ENCODE measurements at places on chromosomes 2 and 18.

- DNase-seq: no peak
Observed at GRCh38 chr18:48667276-48668254, 128.7 kb downstream of the CTIF start.

DNA sequence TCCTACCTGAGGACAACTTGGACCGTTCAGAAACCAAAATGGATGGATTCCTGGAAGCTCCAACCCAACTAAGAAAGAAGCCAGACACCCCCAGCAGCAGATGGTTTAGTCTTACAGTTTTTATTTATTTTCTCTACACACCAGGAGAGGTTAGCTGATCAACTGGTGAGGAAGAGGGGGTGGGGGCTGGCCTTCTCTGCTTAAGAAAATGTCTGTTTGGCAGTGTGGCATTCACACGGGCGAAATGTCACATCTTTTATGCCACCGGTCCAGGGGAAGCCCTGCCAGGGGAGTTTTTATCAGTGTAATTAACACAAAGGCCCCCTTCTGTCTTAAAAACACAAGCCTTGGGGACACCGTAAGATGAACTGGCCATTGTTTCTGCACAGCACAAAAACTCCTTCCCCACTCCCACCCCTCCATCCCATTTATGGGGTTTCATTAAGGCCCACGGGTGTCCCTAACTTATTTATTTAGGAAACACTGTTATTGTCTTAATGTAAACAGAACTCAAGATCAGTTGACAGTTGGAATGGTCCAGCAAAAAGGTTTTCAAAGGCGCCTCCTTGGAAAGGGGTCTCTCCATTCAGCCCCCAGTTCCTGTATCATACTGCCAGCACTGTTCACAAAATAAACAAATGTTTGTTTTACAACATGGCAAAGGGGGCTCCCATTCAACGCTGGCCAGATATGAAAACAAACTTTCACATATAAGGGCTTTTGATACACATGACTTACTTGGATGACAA is 217.0 kb downstream of the C1D start:
- DNase-seq: no peak

DNA sequence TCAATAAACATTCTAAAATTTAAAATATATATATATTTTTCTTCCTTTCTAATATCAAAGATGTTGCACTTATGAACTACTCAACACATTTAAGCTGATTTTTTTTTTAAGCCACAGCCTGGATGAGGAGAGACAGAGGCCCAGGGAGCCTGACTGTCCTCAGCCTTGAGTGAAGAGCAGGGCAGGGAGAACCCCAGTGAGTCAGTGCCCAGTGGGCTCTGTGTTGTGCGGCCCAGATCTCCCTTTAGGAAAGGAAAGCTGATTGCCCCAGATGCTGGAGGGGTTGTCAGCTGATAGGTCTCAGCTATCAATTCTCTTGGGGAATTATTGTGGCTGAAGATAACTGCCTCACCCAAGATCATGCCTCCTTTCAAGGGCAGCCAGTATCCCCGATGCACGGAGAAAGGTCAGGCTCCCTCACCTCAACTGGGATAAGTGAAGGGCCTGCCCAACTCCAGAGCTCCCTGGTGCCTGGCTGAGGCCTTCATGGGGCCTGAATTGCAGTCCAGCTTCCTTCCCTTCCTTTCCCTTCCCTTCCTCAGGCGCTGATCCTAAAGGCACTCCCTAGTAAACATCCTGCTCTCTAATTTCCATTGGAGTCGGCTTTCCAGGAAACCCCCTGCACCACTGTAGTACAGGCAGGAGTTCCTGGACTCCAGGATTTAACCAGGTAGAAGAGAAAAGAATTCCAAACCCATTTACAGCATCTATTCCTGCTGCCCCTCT is 106.9 kb upstream of the ATL2 start:
- DNase-seq: no peak

GRCh38 chr2:151302879-151303278 is 13.4 kb upstream of the NMI start:
- DNase-seq: no peak

DNA sequence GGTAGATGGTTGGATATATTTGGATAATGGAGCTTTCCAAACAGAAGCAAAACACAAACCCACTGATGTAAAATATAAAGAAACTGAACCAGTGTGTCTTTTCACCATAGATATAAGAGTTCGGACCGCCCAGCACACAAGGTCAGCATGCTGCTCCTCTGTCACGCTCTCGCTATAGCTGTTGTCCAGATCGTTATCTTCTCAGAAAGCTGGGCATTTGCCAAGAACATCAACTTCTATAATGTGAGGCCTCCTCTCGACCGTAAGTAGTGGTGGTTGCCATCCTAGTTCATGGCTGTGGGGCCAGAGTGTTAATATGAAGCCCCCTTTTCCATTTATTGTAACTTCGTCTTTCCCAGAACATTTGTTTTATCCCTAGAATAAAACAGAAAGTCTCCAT is 125.2 kb upstream of the LYPD6 start:
- no peak for DNase-seq

DNA sequence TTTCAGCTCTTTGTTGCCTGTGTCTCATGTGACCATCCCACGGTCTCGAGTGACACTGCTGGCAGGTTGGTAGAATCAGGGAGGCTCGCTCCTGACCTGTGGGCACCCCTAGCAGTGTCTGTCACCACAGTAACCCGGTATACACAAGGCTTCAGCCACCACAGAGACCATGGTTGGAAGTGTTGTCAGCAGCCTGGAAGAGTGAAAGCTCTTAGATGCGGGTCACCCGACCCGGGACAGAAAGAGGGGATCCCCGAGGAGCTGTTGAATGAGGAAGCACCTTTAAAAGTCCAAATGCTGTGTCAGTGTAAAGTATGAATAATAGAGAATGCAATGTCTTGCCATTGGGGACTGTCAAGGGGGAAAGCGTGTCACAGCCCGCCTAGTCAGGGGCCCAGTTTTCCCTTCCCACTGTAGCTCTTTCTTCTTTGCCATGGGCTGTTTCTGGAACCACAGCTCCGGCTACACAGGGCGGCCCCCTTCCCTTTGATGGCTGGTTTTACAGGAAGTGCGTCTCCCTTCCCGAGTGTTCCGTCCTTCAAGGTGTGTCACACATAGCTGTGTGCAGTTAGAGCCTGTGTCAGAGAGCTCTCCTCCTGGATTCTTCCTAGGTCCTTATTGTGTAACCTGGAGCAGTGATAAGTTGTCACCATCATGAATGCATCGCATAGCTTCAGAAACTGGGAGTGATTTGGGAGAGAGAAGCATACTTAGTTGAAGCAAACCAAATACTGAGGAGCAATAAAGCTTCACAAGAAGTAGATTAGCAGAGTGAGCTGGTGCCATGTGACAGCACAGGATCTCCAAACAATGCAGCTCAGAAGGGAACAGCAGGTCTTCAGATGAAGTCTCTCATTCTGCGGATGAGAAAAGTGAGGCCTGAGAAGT is 81.4 kb downstream of the MTCL1 start:
- DNase-seq: no peak

- DNase-seq: no peak
Observed at GRCh38 chr2:168159754-168160585, 87.4 kb downstream of the STK39 start.

DNA sequence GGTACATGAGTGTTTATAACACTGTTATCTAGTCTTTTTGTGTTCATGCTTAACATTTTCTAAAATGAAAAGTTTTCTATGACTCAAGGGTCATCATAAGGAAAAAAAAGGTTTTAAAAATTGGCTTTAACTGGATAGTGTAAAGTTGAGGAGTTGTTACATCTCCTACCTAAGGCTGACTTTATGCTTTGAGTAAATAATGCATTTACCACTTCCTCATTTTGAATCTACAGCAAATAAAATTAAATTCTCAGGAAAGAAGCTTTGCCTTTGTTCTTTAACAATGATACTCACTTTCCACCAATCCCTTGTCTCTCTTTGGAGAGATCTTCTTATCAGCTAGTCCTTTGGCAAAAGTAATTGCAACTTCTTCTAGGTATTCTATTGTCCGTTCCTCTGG is 29.7 kb downstream of the HADHA start:
- no peak for DNase-seq

DNA sequence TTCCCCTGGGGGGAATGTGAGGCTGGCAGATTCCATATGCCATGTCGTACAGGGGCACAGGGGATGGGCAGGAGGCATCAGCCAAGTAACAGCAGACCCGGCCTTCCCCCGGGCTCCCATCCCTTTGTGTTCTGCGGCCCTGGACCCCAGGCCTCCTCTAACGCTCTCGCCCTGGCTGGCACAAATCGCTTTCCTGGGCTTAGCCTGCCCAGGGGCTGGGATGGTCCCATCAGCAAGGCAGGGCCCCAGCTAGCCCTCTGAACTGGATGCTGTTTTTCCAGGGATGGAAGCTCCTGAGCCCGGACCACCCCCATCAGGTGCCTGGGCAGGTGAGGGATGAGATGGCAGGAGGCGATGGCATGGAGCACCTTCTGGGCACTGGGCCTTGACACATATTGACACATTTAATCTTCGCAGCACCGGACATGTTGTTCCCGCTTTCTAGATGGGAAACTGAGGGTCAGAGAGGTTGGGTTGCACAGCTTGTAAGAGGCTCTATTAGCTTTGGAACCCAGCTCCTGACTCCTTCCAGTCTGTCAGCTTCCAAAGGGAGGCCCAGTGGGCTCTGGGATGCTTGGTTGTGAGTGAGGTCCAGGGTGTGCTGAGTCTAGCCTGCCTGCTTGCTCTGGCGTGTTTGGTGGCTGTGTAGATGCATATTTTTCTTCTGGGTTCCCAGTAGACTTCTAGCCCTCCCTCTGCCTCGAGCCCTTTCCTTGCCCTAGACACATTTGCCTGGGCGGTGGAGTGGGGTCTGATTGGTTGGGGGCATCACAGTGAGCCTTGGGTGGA is 40.3 kb downstream of the GLI2 start:
- DNase-seq: no peak

GRCh38 chr2:229731916-229732315 is 17.6 kb upstream of the DNER start:
- no peak for DNase-seq

DNA sequence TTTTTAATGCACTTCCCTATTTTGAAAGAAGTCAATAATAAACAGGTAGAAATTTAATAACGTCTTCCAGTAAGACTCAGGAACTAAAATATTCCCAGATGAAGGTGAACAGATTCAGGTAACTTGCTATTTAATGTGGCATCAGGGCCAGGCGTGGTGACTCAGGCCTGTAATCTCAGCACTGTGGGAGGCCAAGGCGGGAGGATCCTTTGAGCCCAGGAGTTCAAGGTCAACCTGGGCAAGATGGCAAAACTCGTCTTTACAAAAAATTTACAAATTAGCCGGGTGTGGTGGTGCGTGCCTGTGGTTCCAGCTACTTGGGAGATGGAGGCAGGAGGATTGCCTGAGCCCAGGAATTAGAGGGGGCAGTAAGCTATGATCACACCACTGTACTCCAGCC is 81.8 kb downstream of the NXPH2 start:
- DNase-seq: no peak

- DNase-seq: no peak
Observed at GRCh38 chr18:9016633-9017166, 85.8 kb upstream of the NDUFV2 start.

DNA sequence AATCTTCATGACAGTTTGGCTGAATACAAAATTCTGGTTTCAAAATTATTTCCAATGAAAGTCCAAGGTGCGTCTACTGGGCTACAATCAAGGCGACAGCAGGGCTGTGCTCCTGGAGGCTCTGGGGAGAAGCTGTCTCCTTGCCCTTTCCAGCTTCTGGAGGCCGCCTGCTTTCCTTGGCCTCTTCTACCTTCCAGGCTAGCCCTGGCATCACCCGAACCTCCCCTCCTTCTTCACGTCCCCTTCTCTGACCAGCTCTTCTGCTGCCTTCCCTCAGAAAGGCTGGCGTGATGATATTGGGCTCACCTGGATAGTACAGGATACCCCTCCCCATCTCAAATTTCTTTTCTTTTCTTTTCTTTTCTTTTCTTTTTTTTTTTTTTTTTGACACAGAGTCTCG is 115.5 kb downstream of the KCNF1 start:
- DNase-seq: no peak

DNA sequence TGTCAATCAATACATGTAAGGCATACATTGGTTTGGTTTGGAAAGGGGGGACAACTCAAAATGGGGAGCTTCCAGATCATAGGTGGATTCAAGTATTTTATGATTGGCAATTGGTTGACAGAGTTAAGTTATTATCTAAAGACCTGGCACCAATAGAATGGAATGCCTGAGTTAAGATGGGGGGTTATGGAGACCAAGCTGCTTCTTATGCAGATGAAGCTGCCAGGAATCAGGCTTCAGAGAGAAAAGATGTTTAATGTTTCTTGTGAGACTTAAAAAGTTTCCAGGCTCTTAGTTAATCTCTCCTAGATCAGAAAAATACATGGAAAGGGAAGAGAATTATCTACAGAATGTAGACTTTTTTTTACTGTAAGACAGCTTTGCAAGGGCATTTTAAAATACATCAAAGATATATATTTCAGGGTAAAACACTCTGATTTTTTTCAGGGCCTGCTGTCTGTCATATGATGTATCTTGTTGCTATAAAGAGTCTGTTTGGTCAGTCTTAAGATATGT is 1343.2 kb upstream of the LRRTM1 start:
- DNase-seq: no peak

GRCh38 chr18:55853268-55853667 is 265.3 kb upstream of the TCF4 start:
- DNase-seq: no peak
